ENCODE measurements at places on chromosomes 1 and 21.

GRCh38 chr1:209224886-209225285, 358.6 kb upstream of the CAMK1G start:
- ATAC-seq, result no peak

DNA sequence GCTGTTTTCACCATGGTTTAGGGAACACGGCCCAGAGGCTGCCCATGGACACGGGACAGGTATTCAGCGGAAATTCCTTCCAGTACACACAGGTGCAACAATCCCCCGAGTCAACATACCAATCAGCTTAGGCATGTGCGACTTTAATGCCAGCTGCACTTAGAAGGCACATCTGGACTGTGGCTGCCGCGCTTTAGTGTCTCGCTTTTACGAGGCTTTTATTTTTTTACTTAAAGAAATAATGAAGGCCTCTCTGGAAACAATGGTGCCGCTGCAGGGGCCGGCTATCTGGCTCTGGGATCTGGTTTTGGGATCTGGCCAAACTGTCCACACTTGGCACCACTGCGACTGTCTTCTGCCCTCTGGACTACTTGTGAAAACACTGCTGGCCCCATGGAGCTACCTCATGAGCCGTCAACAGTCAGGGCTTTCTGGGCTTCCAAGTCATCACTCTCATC, 55.5 kb downstream of the SLC66A1 start:
- ATAC-seq, result no peak

DNA sequence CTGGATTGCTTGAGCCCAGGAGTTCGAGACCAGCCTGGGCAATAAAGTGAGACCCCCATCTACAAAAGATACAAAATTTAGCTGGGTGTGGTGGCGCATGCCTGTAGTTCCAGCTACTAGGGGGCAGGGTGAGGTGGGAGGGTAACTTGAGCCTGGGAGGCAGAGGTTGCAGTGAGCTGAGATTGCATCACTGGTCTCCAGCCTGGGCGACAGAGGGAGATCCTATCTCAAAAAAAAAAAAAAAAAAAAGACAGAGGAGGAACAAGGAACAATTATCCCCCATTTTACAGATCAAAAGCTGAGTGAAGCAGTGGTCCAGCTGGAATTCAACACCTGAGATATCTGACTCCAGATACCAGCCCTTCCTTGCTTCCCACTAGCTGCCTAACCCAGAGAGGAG, 34.8 kb downstream of the L1TD1 start:
- ATAC-seq, result no peak

- no peak for ATAC-seq
These were observed 312.7 kb downstream of the PTPRU start for GRCh38 chr1:29549001-29549400.

DNA sequence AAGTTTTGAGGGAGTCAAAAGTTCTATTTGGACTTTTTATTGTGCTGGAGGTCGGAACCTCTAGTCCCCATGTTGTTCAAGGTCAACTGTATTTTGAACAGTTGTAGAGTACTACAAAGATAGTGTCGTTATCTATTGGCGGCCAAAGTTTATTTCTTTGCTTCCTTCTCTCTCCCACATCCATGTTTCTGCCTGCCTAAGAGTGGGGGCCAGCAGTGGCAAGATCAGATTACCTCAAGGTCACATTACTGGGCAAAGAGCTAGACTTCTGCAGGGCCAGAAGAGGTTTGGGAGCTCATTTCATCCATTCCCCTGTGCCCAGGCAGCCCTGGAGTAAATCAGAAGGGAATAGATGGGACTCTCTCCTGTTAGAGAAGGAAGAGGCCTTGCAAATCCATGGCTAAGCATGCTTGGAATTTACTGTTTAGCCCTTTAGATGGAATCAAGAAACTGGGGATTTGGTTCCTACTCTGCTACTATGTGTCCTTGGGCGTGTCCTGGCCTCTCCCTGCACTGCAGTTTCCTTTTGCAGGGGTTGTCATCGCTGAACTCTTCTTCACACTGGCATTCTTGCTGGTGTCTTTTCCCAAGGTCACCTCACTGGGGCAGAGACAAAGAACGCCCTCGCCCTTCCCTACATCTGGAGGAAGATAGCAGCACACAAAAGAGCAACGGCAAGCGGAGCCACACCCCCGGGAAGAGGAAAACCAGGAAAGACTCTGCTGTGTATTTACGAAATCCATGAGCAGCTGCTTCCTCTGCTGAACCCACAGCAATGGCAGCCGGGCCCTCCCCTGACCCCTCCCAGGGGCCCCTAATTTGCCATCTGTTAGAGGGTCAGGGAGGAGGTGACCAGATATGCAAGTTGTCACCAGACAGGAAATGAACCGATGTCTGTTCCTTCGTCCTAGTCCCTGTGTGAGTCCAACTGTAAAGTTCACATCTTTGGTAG, 73.3 kb downstream of the PLPP3 start:
- no peak for ATAC-seq

DNA sequence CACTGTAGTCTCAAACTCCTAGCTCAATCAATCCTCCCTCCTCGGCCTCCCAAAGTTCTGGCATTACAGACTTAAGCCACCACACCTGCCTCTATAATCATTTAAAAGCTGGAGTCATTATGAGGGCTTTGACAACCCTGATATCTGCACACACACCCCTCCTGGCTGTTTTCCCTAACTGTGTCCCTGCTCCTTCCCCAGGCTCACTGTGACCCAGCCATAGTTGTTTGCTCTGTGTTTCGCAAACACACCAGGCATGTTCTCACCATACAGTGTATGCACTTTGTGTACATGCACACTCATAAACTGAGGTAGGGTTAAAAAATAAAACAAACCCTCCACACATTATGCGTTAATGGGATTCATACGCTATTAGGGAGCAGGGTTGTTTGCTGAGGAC, 21.8 kb upstream of the IL20 start:
- no peak for ATAC-seq

DNA sequence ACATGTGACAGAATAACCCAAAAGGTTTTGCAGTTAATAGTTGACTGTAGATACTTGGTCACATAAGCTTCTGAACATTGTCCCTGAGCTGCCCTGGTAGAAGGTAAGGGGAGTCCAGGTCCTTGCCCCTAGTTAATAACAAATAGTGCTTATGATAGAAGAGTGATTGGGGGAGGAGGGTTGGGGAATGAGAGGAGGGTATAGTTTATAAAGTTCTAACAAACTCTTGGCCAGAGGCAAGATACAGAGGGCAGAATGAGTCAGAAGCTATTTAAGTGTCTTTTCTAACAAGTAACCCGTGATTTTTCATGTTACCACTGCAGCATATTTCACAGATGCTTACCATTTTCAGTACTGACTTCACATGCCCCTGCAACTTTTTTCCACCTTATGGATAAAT, 26.7 kb upstream of the MYOCOS start:
- ATAC-seq, result no peak

DNA sequence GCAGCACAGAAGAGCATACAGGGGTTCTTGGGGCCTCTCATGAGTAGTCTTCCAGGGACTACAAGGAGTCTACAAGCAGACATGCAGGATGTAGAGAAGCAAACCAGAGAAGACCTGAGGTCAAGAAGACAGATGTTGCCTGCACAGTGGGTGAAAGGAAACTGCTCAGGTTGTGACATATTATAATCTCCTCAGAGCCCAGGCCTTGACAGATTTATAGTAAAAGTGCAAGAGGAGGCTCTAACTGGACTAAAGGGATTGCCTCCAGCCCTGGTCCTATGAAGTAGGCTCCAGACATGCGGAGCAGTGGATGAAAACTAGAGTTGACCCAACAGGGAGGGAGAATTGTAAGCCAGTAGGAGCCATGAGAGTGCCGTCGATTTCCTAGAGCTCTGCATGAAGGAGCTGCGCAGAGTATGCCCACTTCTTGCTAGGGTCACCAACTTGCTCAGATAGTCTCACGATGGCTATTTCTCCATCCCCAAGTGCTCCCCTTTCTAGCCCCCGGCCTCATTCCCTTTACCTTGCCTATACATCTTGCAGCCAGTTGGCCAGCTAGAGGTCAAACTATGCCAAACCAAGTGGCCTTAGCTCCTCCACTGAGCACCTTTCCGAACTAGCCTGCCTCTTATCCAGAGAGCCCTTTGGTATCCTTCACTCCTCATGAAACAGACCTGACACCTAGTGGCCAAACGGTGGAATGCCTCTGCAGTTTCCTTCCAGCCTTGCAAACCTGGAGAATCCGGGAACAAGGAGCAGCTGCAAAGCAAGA, 36.2 kb upstream of the IPO9 start:
- ATAC-seq, result peak; percentile 90

GRCh38 chr1:7991504-7992440, 30.3 kb downstream of the PARK7 start:
- no peak for ATAC-seq

DNA sequence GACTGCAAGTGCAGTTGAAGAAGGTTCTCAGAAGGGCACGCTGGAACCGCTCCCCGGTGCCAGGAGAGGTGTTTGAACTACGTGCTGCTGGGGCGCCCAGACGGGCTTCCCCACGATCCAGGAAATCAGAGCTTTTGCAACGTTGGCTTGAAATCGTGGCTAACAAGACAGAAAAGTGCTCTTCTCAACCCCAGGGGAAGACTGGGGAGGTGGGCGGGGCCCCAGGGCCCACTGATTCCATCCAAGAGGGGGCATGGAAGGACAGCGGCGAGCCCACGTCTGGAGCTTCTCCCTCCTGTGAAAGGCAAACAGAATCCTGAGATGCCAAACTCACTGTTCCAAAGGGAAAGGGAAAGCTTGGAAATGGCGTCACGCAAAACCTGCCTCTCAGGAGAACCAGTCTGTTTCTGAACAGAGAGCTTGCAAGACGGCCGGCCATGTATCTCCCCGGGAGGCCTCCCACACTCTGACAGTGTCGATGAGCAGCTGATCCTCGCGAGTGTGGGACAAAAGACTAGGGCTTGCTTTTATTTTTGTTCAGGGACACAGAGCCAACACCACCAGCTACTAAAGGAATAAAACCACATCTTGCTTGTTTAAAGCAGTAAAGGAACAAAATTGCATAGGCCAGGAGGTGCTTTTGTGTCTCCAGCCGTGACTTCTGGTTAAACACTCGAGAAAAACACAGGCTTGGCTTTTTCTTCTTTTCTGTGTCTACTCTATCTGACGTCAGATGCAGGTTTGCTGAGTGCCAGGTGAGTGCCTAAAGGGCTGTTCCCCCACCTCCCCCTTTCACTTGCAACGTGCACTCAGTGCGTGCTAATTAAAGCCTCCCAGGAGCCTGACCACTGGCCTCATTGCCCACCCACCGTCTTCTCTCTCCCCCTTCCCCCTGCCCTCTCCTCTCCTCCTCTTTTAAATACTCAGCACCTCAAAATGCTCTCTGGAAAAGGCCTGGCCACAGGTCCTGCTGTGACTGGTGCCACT, 41.5 kb downstream of the LRRC3 start:
- no peak for ATAC-seq

DNA sequence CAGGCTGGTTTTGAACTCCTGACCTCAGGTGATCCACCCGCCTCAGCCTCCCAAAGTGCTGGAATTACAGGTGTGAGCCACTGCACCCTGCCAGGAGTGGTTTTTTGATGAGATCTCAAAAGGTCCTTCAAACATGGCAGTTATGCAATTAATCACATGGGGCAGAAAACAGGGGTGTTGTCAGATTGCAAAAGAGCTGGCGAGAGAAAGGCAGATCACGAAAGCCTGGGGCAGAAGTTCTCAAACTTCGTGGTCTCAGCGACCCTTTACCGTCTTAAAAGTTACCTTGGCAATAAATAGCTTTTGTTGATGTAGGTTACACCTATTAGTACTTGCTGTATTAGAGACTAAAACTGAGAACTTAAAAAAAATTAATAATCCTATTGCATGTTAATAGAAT, 16.1 kb downstream of the CNR2 start:
- no peak for ATAC-seq

DNA sequence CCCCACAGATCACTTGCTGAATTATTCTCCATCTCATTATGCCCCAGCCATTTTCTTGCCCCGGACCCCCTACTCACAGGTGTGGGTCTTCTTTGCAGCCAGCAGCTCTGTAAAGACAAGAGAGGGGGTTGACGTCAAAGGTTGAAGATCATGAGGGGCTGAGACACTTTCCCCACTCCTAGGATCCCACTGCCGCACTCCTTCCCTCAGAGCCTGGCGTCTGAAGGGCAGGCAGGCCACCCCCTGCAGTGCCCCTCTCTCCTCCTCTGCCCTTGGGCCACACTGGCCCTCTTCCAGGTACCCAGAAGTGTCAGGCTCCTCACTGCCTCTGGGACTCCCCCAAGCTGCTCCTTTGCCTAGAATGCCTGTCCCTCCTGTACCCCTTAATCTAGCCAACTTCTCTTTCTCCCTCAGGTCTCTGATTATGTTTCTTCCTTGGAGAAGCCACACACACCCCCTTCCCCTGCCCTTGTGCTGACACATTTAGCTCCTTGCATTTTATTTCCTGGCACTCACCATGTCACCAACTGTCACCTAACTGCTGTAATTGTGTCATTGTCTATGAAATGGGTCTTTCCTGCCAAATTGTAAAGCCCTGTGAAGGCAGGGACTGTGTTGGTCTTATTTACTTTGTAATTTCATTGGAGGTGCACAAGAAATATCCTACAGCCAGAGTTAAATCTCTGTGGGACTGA, 2.1 kb downstream of the RORC start:
- no peak for ATAC-seq

DNA sequence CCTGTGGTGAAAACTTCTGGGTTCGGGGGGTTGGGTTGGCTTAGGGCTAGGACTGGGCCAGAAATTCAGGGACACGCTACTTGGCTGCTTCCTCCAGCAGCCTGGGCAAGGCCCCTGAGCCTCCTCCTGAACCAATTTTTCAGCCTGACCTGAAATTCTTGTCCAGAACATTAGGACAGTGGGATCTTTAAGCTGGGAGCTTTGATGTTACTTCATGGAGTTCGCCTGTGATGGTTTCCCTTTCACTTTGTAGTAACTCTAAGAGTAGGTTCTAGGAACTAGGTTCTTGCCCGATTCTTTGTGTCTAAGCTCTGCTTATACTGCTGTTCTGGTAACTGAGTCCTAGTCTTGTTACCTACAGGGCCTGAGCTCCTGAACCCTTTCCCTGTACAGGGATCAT, 75.3 kb downstream of the S1PR1 start:
- no peak for ATAC-seq

DNA sequence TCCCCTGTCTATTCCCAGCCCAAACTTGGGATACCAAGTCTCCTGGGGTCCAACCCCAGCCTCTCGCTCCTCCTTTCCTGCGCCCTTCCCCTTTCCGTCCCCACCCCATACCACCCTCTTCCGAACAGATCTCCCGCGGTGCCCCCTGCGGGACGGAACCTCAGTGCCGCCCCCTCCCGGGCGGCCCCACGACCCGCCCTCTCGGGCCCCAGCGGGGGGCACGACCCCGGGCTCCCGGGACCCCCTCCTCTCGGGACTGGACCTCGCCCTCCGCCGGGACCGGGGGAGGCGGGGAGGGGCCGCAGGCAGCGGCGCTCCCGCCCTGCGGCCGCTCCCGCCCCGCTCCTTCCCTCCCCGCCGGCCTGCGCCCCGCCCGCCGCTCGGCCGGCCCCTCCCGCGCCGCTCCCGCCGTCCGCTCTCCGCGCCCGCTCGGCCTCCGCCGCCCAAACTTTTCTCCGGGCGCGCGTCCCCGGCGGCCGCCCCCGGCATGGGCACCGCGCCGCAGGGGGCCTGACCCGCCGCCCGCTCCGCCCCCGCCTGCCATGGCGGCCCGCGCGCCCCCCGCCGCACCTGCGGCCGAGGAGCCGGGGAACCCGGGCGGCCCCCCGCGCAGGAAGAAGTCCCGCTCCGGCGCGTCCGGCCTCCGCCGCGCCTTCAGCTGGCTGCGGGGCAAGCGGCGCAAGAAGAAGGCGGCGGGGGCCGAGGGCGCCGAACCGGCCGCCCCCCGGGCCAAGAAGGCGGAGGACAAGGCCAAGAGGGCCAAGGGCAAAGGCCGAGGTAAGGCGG, 39.0 kb upstream of the SYNC start:
- ATAC-seq, result peak; percentile 70

Data from SK-N-SH treated with all-trans-retinoic acid at 6 μM for 48 hours (cell line).